ENCODE measurements at places on chromosomes 2 and 18. TPM values are rescaled to one million over a fixed set of nuclear protein-coding genes. Genes with fewer than 3 reads are reported as not detected.

DNA sequence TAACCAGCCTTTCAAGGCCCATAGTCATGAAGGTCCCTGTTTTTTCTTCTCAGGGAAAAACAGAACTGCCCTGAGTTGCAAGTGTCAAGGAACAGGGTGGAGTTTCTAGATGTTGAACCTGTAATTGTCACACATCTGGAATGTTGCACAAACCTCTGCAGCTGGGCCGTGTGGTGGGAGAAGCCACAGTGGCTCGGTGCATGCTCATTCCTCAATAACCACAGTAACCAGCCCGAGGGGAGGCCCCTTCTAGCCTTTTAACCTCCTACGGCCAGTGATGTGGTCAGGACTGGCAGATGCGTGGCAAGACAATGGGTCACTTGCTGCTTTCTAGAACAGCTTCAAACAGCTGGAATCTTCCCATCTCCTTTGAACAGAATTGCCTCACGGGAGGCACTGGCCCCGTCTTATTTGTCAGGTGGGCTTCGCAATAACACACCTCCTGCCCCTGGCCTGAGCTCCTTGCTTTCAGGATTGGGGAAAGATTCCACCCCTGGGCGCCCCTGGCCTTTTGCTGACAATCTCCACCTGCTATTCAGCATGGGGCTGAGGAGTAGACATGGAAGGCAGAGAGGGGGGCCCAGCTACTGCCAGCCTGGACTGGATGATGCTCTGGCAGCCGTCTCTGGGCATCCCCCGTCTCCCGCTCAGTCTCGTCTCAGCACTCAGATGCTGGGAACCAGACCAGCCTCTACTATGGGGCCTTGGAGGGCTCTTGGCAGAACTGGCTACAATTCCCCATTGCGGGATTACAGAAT lies 102.9 kb downstream of the KLHL29 start:
- no peak for DNase-seq

DNA sequence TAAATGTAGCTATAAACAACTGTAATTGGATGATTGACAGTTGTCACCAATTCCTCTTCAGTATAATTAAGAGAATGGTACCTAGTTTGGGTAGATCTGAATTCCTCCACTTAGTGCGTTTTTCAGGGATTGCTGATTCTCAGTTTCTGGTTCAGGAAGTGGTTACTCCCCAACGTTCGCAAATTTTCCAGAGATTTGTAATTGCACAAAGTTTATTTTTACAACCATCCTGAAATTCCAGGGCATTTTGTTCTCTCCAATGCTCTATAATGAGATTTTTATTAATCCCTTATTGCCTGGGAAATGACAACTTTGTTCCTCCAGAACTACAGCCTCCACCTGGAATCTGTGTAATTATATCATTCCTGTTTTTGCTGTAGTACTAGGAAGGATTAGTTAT lies 710.6 kb upstream of the ZEB2 start:
- no peak for DNase-seq

DNA sequence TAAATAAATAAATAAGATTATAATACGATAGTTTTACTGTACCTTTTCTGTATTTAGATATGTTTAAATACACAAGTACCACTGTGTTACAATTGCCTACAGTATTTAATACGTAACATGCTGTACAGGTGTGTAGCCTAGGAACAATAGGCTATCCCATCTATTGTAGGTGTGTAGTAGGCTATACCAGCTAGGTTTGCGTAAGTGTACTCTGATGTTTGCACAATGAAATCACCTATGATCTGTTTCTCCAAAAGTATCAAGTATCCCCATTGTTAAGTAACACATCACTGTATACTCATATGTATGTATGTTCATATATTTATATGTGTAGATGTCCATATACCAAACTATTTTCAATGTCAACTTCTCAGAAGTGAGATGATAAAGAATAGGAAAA lies 118.2 kb upstream of the RND3 start:
- no peak for DNase-seq

DNA sequence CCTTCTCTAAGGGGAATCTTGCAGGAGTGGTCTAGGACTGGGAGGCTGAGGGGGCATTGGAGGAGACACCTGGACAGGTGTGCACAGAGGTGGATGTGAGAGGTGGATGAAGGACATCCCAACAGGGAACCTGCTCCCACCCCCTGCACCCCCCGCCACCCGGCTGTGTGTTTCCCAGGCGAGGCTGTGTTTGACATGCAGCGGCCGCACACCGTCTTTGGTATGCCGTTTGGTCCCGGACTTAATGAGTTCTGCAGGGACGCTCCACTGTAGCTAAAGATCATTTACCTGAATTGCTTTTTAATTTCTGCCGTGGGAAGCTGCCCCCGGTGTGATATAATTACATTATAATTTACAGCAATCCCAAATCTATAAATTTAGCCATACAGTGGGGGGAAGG lies 87.3 kb downstream of the GLI2 start:
- DNase-seq, result no peak

GRCh38 chr2:25829828-25830227 lies 48.5 kb downstream of the ASXL2 start:
- no peak for DNase-seq

- DNase-seq, result peak; percentile 19
Observed at GRCh38 chr18:2337552-2338141, 233.7 kb downstream of the METTL4 start.

DNA sequence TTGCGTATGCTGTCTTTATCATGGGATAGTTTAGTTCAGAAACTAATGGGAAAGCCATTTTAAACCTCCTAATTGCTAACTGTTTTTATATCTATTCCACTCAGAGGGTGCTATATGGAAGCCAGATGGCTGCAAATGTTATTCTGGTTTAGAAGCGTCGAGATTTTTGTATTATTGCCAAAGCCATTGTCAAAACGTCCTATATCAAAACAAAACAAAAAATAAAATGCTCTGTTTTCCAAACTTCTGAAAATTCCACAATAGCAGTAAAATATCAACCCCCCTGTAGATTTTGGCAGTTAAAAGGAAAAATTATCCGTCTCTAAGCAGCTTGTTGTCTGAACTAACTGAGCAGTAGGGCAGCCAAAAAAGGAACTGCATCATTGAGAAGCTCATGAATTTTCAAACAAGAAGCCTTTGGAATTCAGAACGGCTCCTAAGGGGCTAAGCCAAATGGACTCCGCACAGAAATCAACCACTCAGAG lies 195.4 kb upstream of the CWC22 start:
- DNase-seq, result no peak

DNA sequence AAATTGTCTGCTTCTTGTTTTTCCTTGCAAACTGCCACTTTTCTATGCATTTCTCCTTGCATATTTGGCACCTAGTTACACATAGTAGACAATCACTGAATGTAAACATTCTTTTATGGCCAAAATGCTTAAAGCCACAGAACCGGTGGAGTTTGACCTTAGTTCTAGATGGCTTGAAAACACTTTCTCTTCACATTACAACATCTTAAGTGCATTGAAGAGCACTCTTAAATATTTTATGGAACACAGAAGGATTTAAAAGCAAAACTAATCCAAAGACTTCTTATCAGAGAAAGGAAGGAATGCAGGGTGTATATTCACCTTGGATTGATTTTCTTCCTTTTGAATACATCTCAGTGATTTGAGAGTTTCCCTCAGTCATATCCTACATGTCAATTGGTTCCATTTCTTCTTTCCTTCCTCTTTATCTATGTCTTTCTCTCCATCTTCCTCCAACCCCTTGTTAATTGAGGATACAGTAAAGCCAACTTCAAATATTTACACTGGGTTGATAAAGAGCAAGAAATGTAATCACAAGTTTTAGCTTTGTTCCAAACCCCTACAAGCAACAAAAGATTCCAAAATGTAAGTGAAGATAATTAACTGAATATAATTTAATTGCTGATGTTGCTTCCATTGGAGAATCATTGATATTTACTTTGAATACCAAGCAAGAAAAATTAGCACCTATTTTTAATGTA lies 548.0 kb downstream of the CNTNAP5 start:
- no peak for DNase-seq

DNA sequence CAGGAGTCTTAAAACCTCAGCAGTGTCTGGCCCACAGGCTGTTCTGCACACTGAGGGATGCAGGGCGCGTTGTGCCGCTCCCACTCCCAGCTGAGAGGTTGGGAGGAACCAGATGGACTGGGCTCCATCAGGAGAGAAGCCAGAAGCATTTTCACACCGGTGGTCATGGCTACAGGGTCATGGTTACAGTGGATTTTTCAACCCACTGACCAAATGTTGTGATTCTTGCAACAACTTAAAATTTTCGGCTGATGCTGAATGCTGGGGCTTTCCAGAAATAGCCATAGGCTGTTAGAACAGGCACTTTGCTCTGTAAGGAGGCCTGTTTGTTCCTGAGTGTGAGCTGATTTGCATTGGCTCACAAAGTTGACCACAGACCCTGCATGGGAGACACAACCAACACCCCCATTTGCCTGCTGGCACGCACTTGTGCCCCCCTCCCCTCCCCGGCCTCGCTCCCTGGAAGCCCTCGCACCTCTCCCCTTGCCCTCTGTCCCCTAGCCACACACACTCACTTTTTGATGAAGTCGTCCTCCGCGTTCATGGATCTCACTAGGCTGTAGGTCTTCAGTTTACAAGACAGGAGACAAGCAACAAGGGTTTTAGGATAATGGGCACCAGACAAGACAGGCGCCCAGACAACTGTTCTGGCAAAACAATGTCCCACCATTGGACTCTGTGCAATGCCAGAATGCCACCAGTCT lies 3.4 kb downstream of the LPIN1 start:
- peak; percentile 53 for DNase-seq

DNA sequence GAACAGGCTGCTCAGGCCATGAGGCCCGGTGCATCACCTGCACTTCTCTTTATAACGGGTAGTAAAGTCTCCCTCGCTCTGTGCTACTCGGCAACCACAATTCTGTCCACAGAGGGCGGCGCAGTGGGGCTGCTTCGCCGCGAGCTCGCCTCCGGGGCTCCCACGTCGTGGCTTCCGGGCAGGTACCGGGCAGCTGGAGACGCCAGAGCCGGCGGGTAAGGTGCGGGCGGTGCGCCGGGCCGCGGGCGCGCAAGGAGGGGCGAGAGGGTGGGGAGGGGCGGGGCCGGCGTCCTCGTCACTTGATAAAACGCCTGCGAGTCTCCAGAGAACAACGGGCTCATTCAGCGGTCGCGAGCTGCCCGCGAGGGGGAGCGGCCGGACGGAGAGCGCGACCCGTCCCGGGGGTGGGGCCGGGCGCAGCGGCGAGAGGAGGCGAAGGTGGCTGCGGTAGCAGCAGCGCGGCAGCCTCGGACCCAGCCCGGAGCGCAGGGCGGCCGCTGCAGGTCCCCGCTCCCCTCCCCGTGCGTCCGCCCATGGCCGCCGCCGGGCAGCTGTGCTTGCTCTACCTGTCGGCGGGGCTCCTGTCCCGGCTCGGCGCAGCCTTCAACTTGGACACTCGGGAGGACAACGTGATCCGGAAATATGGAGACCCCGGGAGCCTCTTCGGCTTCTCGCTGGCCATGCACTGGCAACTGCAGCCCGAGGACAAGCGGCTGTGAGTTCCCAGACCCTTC lies at the start of gene ITGA6:
ITGA6 (plus strand) TSS at position 331 of the 734 bp plus-strand sequence.
- DNase-seq, result peak; percentile 93

- no peak for DNase-seq
Observed at GRCh38 chr2:27313882-27314645, 5.8 kb upstream of the UCN start.

- no peak for DNase-seq
Observed at GRCh38 chr18:52610451-52611115, 270.6 kb downstream of the DCC start.

GRCh38 chr2:109290887-109291643 lies 162.1 kb downstream of the SH3RF3 start:
- no peak for DNase-seq

DNA sequence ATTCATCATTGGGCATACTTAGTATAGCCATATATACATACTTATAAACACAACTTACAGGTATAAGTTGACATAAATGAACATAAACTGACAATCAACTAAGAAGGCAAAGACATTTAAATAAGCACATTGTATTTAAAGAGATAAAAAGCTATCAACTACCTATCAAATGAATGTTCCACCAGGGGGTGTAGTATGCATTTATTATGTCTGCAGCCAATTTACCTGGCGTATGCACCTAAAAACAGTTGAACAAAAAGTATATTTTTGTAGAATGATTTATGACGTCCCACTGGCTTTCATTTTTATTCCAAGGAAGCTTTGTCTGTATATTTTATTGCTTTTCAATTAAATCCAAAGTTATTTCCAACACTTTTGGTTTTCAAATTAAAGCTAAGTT lies 323.5 kb downstream of the AFF3 start:
- DNase-seq, result no peak

- peak; percentile 32 for DNase-seq
Observed at GRCh38 chr2:70994009-70994698, 519 bp downstream of the TEX261 start.

DNA sequence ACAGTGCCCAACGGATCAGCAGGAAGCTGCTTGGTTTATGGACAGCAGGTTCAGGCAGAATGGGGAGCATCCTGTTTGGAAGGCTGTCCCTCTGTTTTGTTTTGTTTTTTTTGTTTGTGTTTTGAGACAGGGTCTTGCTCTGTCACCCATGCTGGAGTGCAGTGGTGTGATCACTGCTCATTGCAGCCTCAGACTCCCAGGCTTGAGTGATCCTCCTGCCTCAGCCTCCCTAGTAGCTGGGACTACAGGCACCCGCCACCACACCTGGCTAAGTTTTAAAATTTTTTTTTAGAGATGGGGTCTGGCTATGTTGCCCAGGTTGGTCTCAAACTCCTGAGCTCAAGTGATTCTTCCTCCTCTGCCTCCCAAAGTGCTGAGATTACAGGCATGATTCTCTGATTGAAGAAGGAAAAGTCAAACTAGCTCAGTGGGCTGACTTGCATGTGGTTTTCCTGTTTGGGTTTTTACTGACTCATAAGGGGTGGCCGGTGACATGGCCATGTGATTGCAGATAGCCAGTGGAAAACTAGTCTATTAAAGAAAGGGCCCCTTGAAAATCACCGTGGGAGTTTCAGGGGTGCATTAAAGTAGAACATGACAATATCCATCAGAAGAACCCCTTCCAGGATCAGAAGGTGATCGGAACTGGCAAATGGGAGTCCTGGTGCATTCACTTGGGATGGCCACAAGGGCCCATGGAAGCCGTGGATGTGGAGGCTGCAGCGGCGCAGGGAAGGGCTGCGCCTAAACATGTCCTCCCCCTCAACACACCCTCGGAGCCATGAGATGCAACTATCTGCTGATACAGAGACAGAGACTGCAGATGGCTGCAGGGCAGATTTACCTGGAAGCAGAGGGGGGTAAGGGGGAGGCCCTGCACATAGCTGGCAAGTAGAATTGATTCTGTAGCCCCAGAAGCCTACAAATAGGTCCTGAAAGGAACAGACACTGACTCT lies 26.5 kb downstream of the AQP12B start:
- no peak for DNase-seq

GRCh38 chr18:49754866-49755265 lies 58.5 kb downstream of the ACAA2 start:
- no peak for DNase-seq

GRCh38 chr2:122486086-122486485 lies 730.6 kb downstream of the TSN start:
- no peak for DNase-seq

The SERPINB10 gene
- total RNA-seq, result not detected

The AQP4 gene
- 2.2 TPM for total RNA-seq

The AQP12B gene
- 1.5 TPM for total RNA-seq

The ERICH2 gene
- total RNA-seq, result not detected
